ENCODE measurements at places on chromosomes 4 and X. TPM values are rescaled to one million over a fixed set of nuclear protein-coding genes. Genes with fewer than 3 reads are reported as not detected.

The HSD17B13 gene
- 0.08 TPM for total RNA-seq

The PCDH7 gene
- total RNA-seq = 0.09 TPM

The G6PD gene
- 1,563 TPM for total RNA-seq

The KDR gene
- 0.03 TPM for total RNA-seq

The SPANXC gene
- 0.44 TPM for total RNA-seq

The CENPVL2 gene
- not detected for total RNA-seq

The FAT1 gene
- total RNA-seq = 204 TPM

The FGFRL1 gene
- 20.1 TPM for total RNA-seq

The GAGE12H gene
- not detected for total RNA-seq

The SOX3 gene
- total RNA-seq = not detected

The KDM6A gene
- 14.3 TPM for total RNA-seq

The CACNA1F gene
- not detected for total RNA-seq

The ATP5ME gene
- 455 TPM for total RNA-seq

The SORBS2 gene
- total RNA-seq = 0.30 TPM

The HTT-AS gene
- not detected for total RNA-seq

The UGT2B11 gene
- total RNA-seq = 0.12 TPM

The TMPRSS11E gene
- total RNA-seq = not detected

The ARSJ gene
- 4.6 TPM for total RNA-seq

The LRAT gene
- 0.30 TPM for total RNA-seq

The CHST7 gene
- 13.9 TPM for total RNA-seq

The KLHL15 gene
- 4.4 TPM for total RNA-seq

The PNMA6A gene
- total RNA-seq = 5.5 TPM

The KCND1 gene
- total RNA-seq = 1.4 TPM

The CCDC158 gene
- total RNA-seq = not detected

The CTSO gene
- 0.96 TPM for total RNA-seq

The VCX3A gene
- total RNA-seq = not detected

The PSAPL1 gene
- total RNA-seq = 0.10 TPM

The GABRG1 gene
- not detected for total RNA-seq

The IRF2 gene
- total RNA-seq = 11.4 TPM

The PIN4 gene
- 35.4 TPM for total RNA-seq

The PABPC4L gene
- total RNA-seq = 0.09 TPM

The MAGEB1 gene
- not detected for total RNA-seq

The H2BW1 gene
- not detected for total RNA-seq

The APEX2 gene
- total RNA-seq = 28.2 TPM

The APELA gene
- not detected for total RNA-seq

The OPN1MW3 gene
- total RNA-seq = not detected

The FAM149A gene
- 1.7 TPM for total RNA-seq

The GPC3 gene
- total RNA-seq = not detected

The CETN2 gene
- total RNA-seq = 72.6 TPM

The TLR8 gene
- not detected for total RNA-seq

The TEX11 gene
- total RNA-seq = not detected

The DNAJB14 gene
- 20.1 TPM for total RNA-seq

The GLRB gene
- 1.4 TPM for total RNA-seq

The TMLHE gene
- total RNA-seq = 10.8 TPM

The DMD gene
- total RNA-seq = not detected

The GPR82 gene
- not detected for total RNA-seq

The MSX1 gene
- total RNA-seq = 11.8 TPM

The MED28 gene
- total RNA-seq = 42.2 TPM

The PNMA5 gene
- total RNA-seq = not detected

The H2BW2 gene
- total RNA-seq = not detected

The PPA2 gene
- 76.6 TPM for total RNA-seq

The PITX2 gene
- 1.1 TPM for total RNA-seq

The CSN1S1 gene
- not detected for total RNA-seq

The COL4A5 gene
- 12.7 TPM for total RNA-seq

The ATP1B4 gene
- not detected for total RNA-seq

The RAB33A gene
- 0.20 TPM for total RNA-seq

The SERTM2 gene
- total RNA-seq = not detected

The TBC1D8B gene
- 1.3 TPM for total RNA-seq
